ENCODE measurements at places on chromosomes 5 and 9.
A peak's percentile ranks its signal among the peaks of the same experiment; 100 is the strongest.

- DNase-seq, result peak; percentile 45
Observed at GRCh38 chr5:36272136-36272690, 29.5 kb downstream of the RANBP3L start.

- no peak for DNase-seq
Observed at GRCh38 chr5:174972291-174972690, 247.9 kb downstream of the MSX2 start.

- no peak for DNase-seq
Observed at GRCh38 chr9:36929350-36929675, 104.8 kb downstream of the PAX5 start.

DNA sequence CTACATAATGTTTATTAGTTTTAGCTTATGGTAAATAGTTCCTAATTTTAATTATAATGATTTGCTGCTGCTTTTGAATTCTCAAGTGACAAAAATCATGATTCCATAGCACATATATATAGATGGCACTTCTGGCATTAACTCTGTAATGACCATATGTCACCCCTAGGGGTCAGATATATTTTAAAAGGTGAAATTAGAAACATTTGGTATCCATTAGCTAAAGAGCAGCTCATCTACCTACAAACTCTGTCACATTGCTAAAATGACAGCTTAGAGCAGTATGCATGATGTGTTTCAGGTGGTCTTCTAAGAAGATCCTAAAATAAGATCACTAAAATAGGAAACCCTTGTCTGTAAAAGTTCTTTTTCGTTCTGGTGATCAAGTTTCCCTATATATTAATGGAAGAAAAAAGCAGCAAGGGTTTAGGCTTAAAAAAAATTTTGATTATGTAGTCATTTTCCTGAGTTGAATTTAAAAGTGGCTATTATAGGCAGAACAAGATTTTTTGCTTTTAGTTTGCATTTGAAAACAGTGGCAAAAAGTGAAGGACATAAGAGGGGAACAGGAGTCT is 157.7 kb upstream of the POU5F2 start:
- peak; percentile 18 for DNase-seq

DNA sequence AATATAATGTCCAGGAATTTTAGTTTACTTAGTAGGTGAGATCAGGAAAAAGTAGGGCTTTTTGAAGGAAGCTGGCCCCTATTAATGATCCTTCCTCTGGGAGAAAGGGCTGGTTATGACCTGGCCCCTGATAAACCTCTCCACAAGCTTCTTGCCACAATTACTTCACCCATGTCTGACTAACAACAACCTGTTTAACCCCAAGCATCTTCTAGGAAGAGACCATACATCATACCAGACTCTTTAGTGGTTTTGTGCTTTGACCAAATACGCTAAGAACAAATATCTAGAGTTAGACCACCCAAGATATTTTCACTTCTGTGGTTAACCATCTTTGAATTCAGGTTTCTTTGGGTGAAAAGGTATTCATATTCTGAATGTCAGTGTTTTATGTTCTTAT is 174.0 kb upstream of the SLC27A6 start:
- DNase-seq, result no peak

- peak; percentile 69 for DNase-seq
Observed at GRCh38 chr9:127853312-127854183, 910 bp downstream of the ENG start.

- no peak for DNase-seq
Observed at GRCh38 chr5:1832511-1833250, 31.5 kb downstream of the NDUFS6 start.

- DNase-seq, result no peak
Observed at GRCh38 chr9:128138001-128138400, 10.5 kb upstream of the PTGES2 start.

GRCh38 chr9:108836319-108836718 is 19.5 kb downstream of the ACTL7B start:
- DNase-seq, result no peak

GRCh38 chr9:71783120-71783523 is 14.8 kb upstream of the CEMIP2 start:
- no peak for DNase-seq

DNA sequence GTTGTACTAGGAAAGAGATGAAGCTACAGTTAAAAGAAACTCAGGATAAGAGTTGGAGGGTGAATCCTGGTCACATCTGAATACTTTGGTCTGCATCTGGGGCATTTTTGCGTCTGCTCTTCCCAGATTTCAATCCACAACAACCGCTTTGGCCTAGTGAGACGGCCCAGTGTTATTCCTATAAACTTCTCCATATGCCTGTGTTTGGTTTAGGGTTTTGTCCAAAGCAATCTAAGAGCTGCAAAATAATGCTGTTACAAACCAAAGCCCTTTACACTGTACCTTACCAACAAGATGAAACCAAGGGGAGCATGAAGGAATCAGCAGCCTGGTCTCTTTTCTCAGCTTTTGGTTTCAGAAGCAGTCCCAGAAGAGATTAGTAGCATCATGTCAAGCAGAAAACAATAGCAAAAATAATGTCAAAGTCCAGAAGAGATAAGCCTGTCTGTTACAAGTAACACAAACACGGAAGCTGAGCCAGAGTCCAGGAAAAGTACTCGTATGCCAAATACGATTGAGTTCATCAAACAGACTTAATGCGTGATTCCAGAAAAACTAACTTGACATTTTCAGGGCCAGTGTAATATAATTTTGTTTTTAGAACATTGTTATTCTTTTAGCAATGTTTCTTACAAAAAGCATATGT is 379.9 kb upstream of the ACO1 start:
- no peak for DNase-seq

GRCh38 chr5:8895599-8895998 is 650.3 kb downstream of the SEMA5A start:
- no peak for DNase-seq

- DNase-seq, result no peak
Observed at GRCh38 chr9:73165911-73166310, 14.2 kb downstream of the ANXA1 start.

- no peak for DNase-seq
Observed at GRCh38 chr9:91923145-91923544, 26.9 kb downstream of the ROR2 start.

DNA sequence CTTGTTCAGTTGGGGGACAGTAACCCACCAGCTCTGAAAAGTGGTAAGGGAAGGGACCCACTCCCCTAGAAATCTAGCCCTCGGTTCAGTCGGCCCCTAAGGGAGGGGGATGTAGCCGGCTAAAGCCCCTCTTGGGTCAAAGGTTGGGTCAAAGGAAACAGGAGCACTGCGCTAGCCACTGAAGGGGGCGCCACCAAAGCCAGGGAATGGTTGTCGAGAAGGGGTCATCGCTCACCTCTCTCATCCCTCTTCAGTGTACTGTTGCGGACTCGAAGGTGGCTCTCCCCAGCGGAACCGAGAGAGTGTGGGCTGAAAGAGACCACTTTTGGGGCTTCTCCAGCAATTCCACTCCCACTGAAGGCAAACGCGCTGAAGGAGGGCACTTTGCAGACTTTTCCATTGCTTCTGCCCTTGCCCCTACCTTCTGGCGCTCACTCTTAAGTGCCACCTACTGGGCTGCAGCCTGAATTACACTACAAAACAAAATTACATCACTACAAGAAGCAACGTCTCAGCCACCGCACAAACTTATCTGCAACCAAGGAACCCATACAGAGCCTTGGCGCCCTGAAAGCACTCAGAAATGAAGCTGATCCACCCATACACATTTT is 396.9 kb downstream of the PDE4D start:
- DNase-seq, result peak; percentile 48

GRCh38 chr5:78113689-78114264 is 180.7 kb downstream of the AP3B1 start:
- DNase-seq, result no peak

GRCh38 chr9:37968228-37968701 is 64.3 kb upstream of the SLC25A51 start:
- peak; percentile 84 for DNase-seq

DNA sequence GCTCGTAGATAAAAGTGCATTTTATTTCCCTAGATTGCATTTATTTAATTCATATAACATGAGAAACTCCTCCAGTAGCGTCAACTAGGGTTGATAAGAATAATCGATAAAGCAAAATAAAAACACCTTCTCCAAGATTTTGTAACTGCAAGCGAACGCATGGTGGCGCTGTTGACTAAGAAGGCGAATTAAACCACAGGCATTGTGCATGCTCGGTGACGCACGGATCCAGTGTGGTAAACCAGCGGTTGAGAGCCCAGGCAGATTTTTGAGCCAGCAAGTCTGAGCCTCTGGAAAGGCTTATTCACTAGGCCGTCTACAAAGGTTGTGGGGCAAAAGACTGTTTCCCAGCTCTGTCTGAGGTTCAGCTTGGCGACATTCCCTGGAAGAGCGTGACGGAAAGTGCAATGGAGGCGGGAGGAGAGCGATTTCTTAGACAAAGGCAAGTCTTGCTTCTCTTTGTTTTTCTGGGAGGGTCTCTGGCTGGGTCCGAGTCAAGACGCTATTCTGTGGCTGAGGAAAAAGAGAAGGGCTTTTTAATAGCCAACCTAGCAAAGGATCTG is at the start of gene PCDHB3:
TSS of gene PCDHB3 (plus strand) at position 231 of the 563 bp plus-strand sequence. CDS start at position 408, 177 bp downstream.
- peak; percentile 79 for DNase-seq

DNA sequence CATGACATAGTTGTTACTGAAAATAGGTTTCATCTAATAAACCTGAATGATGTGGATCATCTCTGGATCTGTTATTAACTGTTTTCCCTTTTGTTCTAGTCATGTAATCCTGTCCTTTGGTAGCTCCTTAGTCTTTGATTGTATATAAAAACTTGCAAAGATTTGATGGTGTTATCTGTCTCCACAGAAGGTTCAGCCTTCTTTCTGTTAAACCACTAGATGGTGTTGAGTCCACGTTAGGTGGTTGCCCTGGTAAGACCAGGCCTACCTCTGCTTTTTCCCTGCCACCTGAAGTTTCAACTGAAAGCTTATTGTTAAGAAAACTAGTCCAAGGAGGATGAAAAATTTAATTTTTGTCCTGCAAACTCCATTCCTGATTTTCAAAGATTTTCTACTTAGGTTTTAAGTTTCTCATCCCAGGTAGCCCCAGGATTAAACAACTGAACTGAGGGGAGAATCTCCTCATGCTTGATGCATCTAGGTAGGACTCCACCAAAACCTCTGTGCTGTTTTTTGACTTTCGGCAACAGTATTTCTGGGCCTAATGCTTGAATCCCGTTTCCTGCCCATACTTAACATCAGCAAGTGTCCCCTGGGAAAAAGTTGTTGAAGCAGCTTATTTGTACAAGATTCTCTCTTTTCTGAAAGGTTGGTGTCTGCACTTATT is 68.5 kb downstream of the RICTOR start:
- peak; percentile 22 for DNase-seq

- no peak for DNase-seq
Observed at GRCh38 chr5:163305655-163306054, 131.7 kb upstream of the CCNG1 start.

- no peak for DNase-seq
Observed at GRCh38 chr9:20317701-20318100, 304.6 kb downstream of the MLLT3 start.

- DNase-seq, result peak; percentile 94
Observed at GRCh38 chr5:180784497-180785097, 18.0 kb downstream of the MGAT1 start.

DNA sequence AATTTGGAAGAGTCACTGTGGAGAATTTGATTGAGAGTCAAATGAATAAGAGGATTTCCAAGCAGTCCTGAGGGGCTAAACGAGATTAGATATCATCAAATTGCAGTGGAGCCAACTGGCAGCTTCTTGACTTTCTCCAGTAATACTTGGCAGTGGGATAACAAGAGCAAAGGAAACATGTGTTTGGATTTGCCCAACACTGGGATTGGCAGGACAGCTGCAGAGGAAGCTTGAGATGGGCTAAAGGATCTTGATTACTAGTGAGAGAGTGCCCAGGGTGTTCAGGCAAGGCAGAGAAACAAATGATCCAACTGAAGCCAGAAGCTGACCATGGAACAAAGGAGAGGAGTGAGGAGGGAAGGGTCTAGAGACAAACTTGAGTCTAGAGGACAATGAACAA is 356.0 kb upstream of the ISL1 start:
- DNase-seq, result no peak

- no peak for DNase-seq
Observed at GRCh38 chr9:116979456-116979855, 292.4 kb downstream of the TRIM32 start.

- no peak for DNase-seq
Observed at GRCh38 chr5:80069251-80069800, 34.2 kb downstream of the THBS4 start.

DNA sequence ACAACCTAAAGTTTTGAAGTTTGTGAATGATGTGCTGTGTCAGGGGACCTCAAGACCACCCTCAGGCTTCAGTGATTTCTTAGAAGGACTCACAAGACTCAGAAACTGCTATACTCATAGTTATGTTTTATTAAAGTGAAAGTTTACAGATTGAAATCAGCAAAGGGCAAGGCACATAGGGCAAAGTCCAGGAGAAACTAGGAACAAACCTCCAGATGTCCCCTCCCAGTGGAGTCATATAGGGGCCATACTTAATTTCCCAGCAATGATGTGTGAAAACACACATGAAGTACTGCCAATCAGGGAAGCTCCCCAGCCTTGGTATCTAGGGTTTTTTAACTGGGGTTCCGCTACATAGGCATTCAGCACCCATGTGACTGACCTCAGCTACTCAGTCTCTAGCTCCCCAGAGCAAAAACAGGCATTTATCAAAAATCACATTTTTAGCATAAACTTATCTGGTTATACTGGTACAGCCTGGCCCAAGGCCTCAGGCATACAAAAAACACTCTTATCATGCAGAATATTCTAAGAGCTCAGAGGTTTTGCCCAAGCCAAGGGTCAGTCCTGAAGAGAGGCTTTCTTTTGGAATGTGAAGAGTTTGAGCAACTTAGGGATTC is 74.7 kb upstream of the ANKRD55 start:
- DNase-seq, result no peak

DNA sequence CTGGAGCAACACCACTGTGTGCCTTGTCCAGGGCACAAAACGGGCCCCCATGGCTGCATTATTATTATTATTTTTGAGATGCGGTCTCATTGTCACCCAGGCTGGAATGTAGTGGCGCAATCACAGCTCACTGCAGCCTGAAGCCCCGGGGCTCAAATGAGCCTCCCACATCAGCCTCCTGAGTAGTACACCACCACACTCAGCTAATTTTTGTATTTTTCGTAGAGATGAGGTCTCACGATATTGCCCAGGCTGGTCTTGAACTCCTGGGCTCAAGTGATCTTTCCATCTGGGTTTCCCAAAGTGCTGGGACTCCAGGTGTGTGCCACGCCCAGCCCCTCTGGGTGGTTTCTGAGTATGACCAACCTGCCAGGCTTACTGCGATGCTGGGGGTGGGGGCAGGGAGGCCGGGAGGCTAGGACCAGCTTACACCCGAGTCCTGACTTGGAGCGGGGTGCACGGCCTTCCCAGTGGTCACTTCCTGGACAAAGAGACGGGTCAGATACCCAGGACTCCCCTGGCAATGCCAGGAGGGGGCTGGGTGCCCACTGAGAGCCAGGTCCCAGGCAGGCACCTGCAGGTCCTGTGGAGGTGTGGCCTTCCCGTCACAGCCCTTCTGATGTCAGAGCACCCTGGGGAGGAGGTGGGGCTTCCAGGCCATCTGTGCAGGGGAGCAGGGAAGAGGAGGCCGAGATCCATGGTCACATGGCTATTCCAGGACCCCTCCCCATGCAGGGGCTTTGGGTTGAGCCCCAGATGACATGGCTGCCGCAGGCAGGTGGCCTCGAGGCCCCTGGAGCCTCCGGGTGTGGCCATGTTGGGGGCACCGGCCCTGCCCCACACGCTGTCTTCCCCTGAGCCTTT is 8.3 kb upstream of the NRARP start:
- DNase-seq, result no peak

- DNase-seq, result no peak
Observed at GRCh38 chr5:83740741-83741140, 20.1 kb upstream of the HAPLN1 start.

- DNase-seq, result no peak
Observed at GRCh38 chr5:95993776-95994175, 32.1 kb upstream of the ELL2 start.

GRCh38 chr5:96902876-96903275 is 26.6 kb downstream of the ERAP2 start:
- peak; percentile 12 for DNase-seq

All from GM23248 (cell line).